ENCODE measurements at places on chromosomes 12 and 14.

DNA sequence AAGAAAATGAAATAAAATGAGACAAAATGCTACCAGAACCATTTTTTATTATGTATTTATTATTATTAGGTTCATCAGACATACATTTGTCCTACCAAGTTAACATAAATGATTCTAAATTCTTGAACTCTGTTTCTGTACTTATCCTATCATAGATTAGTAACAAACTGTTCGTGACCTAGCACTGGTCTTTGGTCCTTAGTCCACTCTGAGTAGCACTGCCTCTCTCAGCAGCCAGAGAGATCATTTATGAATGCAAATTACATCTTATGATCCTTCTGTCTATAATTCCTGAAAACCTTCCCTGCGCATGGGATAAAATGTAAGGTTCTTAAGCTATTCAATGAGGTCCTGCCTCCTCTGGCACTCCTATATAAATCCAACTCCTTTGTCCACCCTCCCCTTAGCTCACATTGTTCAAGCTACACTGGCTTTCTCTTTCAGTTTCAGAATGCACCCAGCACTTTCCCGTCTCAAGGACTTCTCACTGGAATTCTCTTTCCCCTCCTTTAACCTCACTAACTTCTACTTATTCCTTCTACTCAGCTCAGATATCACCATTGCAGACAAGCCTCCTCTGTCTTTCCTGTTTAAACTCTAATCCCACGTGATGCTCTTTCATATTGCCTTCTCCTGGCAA, 17.1 kb downstream of the PDZRN4 start:
- DNase-seq = no peak

DNA sequence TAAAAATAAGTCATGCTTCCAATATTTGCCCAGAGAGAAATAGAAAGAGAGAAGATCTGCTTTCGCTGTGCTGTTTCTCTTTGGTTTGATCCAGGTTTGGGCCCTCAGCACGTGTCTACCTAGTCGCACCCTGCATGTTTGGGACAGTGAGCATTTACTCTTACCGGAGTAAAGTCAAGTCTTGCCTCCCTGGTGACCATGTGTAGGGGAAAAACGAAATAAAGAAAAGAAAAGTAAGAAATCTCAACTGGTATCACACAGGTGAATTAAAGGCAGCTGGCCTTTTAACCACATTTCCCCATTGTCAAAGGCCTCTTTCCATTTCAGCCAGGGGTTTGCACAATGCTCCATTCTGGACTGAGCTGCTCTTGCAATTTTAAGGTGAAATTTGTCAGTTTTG, 619.4 kb downstream of the VRK1 start:
- no peak for DNase-seq

GRCh38 chr14:22265319-22266141, 323.5 kb downstream of the DAD1 start:
- DNase-seq = no peak

DNA sequence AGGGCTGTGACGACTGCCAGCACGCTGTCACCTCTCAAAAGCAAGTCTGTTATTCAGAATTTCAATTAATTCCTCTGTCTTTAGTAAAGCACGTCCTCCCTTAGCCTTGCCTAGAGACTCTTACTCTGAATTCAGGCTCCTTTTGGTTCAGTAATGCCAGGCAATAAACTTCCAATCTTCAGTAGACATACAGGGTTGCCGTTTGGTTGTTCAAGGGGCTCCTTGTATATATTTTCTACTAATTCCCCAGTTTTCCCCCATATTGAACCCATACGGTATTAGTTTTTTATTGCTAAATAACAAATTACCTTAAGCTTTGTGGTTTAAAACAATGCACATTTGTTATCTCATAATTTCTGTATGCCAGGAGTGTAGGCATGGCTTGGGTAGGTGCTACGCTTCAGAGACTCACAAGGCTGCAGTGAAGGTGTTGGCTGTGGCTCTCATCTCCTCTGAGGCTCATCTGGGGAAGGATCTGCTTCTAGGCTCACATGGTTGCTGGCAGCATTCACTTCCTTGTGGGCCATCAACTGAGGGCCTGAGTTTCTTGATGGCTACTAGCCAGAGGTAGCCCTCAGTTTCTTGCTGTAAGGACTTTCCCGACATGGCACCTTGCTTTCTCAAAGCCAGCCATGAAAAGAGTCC, 7.3 kb upstream of the CLECL1 start:
- DNase-seq = no peak

GRCh38 chr12:2243275-2243674, 190.5 kb downstream of the CACNA1C start:
- no peak for DNase-seq

DNA sequence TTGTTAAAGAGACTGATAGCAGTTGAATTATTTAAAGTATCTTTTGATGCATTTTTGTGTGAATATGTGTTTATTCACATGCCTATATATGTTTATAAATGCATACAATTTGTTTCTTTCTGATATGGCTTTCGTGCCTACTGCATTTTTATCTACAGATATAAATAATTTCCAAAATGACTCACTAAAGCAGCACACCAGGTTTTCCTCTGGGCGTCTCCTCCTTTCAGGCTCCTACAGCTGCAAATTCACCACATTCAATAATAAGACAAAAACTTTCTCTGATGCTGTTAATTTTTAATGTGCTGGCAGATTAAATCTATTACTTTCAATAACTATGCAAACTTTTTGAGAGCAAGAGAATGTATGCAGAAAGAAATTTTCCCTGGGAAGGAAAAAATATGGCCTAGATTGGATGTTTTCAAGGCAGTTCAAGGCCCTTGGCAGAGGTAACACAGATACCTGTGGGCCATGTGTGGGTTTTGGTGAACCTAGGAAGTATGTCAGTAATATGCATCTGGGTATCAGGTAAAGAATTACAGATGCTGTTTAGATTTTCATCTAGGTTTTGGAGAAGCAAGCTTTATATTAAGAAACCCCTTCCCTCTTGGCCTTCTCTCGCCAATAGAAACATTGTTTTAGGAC, 381.8 kb downstream of the EGLN3 start:
- no peak for DNase-seq

DNA sequence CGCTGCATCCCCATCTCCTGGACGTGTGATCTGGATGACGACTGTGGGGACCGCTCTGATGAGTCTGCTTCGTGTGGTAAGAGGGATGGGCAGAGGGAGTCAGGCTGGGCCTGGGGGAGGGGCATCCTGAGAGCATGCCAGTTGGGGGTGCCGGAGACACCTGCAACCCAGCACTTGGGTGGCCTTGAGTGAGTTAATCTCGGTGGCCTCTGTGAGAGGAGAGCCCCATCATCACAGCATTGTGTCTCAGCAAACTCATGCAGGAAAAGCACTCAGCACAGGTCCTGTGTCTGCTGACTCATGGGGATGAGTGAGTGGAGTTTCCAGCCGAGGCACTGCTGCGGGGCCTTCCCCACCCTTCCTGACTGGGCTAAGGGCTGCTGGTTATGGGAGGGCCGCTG, 19.6 kb upstream of the LRP1-AS start:
- DNase-seq = no peak

DNA sequence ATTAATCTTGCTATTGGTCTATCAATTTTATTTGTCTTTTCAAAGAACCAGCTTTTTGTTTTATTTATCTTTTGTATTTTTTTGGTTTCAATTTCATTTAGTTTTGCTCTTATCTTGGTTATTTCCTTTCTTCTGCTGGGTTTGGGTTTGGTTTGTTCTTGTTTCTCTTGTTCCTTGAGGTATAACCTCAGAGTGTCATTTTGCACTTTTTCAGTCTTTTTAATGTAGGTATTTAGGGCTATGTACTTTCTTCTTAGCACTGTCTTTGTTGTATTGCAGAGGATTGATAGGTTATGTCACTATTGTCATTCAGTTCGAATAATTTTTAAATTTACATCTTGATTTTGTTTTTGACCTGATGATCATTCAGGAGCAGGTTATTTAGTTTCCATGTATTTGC, 92.7 kb upstream of the DCD start:
- DNase-seq = no peak

DNA sequence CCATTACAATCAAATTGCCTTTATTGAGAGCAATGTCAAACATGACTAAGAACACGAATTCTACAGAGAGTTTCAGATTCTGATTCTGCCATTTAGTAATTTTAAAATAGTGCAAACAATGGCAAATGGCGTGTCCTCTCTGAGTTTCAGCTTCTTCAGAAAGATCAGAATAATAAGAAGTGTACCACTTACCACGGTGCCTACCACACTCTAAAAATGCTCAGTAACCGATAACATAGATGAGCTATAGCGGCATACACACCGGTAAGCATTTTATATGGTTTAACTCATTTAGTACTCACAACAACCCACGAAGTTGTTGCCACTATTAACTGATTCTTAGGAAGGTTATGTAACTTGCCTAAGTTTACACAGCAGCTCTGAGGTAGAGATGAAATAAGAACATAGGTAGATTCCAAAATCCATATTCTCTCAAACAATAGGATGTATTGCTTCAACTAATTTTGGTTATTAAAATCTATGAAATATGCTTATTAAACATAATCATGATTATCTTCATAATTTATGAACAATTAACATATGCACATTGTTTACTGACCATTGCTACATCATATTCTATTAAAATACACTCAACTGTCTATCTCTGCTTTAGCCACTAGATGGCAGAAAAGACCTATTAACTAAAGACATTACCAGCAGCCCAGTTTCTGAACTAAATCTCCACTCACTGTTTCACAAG, 38.3 kb downstream of the SLC6A15 start:
- DNase-seq = no peak

- no peak for DNase-seq
These were observed 594 bp upstream of the CEP170B start for GRCh38 chr14:104864267-104865080.

Measured in activated naive CD4-positive, alpha-beta T cell (primary cell).